ENCODE measurements at places on chromosomes 3 and 15.

- no peak for DNase-seq
These were observed 91.3 kb upstream of the CTDSPL start for GRCh38 chr3:37770336-37770735.

- DNase-seq, result no peak
These were observed 166.0 kb upstream of the SATB1 start for GRCh38 chr3:18591120-18591519.

GRCh38 chr3:46478341-46478740 lies 13.6 kb upstream of the LTF start:
- DNase-seq, result no peak

DNA sequence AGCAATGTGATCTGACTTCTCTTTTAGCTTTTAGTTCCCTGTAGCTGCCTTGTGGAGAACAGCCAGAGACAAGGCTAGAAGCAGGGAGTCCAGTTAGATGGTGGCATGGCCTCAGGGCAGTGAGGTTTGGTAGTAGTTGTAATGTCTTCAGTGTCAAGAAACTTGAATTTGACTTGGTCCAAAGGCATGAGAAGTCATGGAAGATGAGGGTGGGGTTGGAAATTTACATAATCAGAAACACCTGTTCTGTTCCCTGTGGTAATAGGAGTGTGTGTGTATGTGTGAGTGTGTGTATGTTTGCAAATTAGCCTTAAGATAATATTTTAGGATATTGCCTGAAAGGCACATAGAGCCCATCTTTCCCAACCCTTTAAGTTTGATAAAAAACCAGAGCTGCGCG lies 55.2 kb upstream of the GCNT3 start:
- no peak for DNase-seq

DNA sequence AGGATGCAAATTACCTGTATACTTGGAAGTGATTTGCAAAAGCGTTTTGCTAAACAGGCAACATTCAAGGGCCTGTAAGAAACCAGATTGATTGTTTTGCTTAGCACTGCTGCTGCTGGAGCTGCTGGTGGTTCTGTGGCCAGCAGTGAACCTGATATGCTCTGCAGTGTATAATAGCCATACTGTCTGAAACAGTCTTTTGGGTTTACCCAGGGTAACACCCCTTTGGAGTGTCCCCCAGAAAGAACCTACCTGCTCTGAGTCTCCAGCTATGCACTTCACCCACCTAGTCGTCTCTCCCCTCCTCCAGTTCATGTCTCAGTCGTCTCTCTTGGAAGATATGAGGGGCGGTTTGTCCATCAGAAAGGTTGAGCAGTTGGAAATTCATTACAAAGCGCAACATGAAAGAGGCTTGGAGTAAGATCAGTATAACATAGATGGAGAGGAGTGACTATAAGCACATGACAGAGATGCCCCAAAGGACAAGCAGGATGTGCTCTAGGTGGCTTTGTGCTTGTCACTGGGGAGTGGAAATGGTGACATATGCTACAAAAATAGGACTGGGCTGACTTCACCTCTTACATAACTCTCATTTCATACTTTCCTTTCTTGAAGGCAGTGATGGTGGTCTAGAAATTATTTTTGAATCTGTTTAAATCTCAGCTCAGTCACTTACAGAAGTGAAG lies 3.8 kb downstream of the MKRN2 start:
- DNase-seq, result no peak

DNA sequence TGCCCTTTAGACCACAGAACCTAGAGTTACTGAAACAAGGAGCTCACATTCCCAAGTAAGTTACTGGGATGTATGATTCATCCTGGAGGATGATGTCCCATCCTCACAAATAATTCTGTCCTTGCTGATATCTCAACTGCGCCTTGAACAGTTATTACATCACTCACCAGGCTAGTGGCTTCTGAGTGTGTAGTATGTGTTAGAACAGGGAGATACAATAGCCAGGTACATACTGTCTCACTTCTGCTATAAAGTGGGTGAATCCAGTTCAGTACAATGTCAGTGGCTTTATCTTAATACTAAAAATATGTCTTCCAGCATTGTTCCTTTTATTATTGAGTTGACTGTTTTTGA lies 483.2 kb upstream of the FRG2C start:
- DNase-seq, result no peak

- DNase-seq, result no peak
These were observed 139.2 kb upstream of the WNT5A start for GRCh38 chr3:55626279-55626665.

DNA sequence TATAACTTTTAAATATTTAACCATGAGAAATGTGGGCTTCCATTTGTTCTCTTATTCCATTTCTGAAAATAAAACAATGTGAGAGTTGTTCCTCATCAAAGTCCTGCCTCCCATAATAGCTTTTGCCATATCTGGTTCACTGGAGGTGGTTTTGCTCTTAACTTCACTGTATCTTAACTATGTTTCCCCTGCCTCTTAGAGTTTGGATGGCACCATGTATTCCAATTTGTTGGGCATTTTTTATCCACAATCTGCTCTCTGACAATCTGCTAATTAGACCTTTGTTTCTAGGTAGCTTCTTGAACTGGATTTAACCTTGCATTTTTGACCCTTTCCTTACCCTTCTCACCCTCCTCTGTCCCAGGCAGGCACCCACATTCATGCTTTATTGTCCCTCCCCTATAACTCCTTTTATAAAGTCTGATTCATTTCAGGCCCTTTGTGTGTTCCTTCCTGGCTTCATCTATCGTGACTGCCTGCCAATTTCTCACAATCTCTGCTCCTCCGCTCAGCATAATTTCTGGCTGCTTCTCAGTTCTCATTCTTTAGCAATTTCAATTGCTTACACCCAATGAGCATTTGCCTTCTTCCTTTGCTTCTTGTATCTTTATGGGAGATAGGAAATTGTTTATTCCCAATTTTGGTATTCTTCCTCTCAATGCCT lies 144.2 kb upstream of the ARHGEF26 start:
- DNase-seq, result no peak

DNA sequence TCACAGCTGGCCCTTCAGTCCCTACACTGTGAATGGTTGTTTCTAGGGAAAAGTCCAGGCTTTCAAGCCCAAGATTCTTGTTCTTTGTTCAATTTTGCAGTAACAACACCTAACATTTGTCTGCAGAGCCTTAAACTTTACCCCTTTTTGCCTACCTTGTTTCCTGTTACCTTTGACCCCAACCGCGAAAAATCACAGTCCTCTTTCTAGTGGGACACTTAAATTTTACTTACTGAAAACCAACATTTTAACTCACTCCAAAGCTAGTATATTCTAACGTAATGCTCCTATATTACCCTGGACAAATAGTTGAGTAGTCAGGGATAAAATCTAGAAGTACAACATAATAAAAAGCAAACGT lies 649 bp upstream of the PIK3CB start:
- no peak for DNase-seq

- no peak for DNase-seq
These were observed 52.7 kb upstream of the CMC1 start for GRCh38 chr3:28188686-28189085.

- no peak for DNase-seq
These were observed 22.5 kb downstream of the CHST14 start for GRCh38 chr15:40493089-40493840.

DNA sequence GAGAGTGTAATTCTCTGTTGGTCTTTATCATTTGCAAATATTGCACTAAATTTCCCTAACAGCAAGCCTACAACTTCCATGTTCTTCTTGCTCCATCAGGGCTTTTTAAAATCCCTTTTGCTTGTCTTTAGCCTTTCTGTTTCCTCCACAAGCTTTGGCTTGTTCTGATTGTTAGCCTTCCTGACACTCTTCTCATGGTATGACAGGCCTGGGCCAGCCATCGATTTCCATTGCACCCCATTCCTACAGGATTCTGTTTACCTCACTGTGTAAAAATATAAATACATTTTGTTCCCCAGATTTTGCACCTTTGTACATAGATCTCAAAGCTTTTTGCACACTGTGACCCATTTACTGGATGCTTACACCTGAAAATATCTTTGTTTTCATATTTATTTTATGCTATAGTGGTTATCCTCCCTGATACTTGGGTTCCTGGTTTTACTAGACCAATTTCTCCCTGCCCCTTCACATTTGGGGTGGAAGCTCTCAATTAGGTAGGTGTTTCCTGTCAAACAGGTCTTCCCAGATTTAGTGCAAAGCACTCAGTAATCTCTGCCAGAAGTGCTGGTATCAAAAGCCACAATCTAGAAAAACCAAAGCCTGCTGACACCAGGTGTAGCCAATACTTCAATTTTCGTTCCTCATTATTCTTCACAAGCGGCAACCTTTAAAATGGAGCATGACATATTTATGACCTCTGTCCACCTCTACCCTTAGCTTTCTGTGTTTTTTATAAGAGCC lies 57.9 kb upstream of the PPP2R3A start:
- DNase-seq, result no peak

DNA sequence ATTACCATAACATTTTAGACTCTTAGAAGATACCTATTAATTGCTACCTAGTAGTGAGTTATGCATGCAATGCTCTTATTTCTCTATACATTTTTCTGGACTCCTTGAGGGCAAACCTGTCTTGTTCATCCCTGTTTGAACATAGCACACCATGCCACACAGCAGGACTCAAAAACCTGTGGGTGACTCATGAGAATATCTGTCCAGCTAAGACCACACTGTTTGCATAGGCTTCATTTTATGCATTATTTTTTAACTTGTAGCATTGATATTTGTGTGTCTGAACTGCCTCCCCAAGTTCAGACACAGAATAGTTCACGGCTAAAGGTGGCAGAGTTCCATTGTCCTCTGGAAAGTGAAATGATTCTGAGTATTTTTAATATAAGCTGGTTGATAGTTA lies 1.8 kb downstream of the LMCD1 start:
- no peak for DNase-seq

DNA sequence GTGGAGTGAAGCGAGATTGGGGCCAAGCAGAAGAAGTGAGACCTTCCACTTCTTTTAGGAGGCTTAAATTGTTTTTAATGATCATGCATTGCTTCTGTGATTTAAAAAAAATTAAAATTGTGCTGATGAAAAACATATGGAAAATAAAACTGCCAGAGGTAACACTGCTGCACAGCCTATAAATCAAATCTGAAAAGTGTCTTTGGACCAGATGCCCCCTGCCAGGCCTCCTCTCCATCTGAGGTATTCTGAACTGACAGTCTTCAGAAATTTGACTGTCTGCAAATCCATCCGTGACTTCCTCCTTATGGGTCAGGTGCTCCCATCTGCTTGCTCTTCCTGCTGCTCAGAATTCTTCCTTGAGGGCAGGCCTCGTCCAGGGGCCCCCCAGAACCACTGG lies 108.5 kb upstream of the NR2E3 start:
- no peak for DNase-seq

DNA sequence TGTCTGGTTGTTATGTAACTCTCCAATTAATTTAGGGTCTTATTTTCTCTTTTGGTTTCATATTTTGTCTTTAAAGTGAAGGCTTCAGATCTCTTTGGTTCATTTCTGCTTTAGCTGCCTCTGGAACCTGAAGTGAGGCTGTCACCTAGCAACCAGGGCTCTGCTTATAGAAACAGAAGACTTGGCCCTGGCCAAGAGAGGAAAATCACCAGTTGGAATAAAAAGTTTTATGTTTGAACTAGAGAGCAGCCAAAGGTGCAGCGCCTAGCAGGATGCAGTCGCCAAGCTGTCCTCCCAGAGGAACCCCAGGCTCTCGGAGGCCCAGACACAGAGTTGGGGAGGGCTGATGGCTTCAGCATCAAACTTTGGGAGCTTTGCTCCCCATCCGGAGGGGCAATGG lies 41.1 kb downstream of the LYZL4 start:
- DNase-seq, result no peak

DNA sequence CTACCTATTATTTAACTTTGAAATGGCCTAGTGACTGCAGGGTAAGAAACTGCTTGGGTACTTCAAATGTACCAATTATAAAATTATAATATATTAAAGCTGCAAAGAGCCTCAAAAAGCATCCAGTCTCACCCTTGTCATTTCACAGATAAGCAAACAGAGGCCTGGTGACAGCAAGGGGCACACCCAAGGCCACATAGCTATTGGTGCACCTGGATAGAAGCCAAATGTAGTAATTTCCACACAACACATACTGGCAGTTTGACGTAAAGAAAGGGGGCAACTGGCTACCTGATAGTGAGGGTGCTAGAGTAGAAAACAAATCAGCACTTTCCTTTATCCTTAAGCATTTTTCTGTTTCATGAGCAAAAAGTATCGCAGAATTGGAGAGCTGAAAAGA lies 51.1 kb downstream of the IFT57 start:
- no peak for DNase-seq

DNA sequence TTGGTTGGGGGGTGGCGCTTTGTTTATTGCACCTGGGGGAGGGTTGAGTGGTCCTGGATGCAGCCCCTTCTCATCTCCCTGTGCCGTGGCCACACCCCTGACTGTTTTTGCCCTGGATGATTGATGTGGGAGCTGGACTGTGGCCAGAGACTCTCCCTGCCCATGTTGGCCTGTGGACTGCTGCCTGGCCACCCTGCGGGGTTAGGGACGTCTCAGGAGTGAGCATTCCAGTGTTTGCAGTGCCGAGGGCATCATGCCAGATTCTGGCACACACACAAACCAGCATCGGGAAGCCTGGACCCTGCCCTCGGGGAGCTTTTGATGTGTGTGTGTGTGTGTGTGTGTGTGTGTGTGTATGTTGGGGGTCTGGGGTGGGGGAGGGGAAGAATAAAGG lies 15.8 kb downstream of the APBA2 start:
- no peak for DNase-seq

DNA sequence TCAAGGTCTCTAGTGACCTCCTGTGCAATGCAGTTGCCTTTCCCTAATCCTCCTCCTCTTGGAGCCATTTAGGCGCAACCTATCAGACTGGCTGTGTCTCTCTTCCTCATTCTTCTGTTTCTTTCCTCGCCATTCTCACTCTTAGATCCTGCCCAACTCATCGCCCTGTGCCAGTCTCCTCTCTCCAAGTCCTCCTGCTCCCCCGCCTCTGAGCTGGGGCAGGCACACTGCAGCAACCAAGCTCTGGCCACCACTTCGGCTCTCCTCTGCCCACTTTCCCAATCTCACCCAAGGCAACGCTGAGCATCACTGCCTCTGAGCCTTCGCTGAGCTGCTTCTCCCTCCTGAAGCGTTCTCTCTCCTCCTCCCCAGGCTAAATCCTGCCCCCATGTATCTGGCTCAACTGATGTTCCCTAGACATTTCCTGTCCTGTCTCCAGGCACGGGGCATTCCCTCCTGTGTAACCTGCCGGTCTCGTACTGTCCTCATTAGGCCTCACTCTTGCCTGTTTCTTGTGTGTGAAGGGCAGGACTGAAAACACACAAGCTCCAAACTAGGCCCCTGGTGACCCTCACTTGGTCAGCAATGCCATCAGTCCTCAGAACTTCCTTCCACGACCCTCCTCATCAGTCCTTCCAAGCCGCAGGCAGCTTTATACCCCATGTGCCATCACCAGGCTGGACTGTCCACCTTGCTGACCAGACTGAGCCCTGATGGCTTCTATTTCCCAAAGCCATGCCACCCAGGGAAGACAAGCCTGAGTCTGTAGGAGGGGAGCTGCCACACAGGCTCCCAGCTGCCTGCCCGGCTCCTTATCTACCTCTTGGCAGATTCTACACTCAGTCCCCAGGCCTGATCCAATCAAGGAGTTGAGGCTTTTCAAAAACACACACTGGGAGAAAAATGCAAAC lies 85.6 kb downstream of the SEC22A start:
- DNase-seq, result peak; percentile 6
